Effector CD8-positive, alpha-beta T cell (primary cell): ENCODE measurements at places on chromosomes 4 and X.

GRCh38 chrX:129577473-129577872, 37.4 kb downstream of the OCRL start:
- DNase-seq: no peak

GRCh38 chrX:13064599-13065143, 20.3 kb upstream of the FAM9C start:
- no peak for DNase-seq

- no peak for DNase-seq
Measured at GRCh38 chrX:70129816-70130215, 3.4 kb upstream of the IGBP1 start.

GRCh38 chrX:70117738-70118137, 15.5 kb upstream of the IGBP1 start:
- DNase-seq: no peak

GRCh38 chrX:110310896-110311295, 7.0 kb downstream of the AMMECR1 start:
- DNase-seq: no peak

- DNase-seq: no peak
Measured at GRCh38 chrX:153571534-153571908, 27.4 kb downstream of the CCNQ start.

DNA sequence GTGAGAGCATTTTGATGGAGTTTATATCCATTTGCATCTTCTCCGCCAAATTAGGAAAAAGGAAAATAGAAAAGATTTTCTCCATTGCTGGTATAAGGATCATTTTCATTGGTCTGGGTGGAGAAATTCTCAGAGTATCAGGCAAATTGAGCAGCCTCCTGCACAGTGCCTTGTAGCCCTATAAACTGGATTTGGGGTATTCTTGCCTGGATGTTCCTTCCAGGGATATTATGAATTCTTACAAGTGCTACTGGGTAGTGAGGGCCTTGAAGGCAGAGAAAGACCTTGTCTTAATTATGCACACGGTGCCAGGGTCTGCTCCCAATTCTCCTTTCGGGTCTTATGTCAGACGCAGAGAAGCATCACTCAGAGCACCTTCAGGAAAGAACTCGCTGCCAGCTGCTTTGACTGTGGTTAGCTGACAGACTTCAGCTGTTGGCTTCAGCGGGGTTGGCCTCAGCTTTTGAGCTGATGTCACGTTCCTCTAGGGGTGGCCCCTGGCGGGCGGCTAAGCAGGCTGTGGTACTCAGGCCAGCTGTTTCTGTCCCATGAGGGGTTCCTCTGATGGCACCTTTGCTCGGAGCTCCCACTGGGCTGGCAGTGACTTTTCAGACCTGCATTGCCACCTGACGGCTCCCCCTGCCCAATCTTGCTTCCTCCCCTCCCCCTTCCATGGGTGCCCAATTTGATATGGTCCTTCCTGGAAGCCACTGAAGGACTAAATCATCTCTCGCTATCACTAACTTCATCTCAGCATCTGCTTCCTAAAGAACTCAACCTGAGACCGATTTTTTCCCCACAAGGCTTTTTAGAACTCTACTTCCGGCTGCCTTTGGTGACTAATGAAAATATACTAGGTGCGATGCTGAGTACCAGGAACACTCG, 519.5 kb downstream of the BCOR start:
- DNase-seq: no peak

GRCh38 chr4:102036016-102036415, 245.5 kb downstream of the BANK1 start:
- no peak for DNase-seq

DNA sequence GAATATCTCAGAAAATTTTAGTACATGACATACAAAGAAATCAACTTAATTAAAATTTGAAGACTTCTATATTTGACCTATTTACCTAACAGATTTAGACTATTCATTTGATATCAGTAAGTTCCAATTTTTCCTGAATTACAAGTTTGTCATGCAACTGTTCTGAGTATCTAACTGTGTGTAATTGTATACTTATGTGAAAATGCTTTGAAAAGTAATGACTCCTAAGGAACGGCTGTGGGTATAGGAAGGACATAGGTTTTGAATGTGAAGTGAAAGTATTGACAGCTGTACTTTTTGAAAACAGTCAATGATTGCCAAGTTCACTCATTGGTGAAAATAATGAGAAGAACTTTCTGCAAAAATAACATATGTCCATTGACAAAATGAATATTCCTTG, 2.9 kb downstream of the GRIA2 start:
- DNase-seq: no peak
